ENCODE measurements at places on chromosomes 5 and 9.

GRCh38 chr5:15510092-15510491, 10.1 kb downstream of the FBXL7 start:
- no peak for DNase-seq

- no peak for DNase-seq
Measured at GRCh38 chr9:112158656-112159367, 16.3 kb downstream of the SUSD1 start.

GRCh38 chr9:118271331-118271730, 567.1 kb downstream of the TLR4 start:
- DNase-seq, result no peak

GRCh38 chr9:116791326-116791725, 104.2 kb downstream of the TRIM32 start:
- peak; percentile 81 for DNase-seq

GRCh38 chr9:114109124-114109523, 10.0 kb upstream of the KIF12 start:
- DNase-seq, result no peak

DNA sequence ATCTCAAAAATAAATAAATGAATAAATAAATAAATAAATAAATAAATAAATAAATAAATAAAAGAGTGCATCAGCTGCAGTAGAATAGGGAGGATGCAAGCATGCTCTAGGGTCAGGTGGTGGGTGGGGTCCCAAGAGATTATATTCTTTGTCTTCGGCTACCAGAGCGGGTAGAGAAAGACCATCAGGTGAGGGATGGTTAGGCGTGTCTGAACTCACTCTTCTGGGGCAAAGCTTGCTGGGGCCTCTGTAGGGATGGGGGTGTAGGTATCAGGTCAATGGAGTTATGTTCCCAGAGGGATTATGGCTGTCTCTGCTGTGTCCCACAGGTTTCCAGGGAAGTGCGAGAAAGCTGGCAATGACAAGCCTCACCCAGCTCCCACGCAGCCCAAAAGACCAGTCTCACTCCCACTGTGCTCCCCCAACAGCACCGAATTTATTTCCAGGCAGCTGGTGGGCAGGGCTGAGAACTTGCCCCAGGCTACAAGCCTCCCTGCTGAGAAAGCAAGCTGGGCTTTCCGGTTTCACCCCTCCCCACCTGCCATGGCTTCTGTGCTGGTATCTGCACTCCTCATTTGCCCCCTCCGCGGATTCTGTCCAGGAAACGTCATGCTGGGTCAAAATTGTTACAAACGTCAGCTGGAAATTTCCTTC, 180.8 kb downstream of the LURAP1L start:
- no peak for DNase-seq

DNA sequence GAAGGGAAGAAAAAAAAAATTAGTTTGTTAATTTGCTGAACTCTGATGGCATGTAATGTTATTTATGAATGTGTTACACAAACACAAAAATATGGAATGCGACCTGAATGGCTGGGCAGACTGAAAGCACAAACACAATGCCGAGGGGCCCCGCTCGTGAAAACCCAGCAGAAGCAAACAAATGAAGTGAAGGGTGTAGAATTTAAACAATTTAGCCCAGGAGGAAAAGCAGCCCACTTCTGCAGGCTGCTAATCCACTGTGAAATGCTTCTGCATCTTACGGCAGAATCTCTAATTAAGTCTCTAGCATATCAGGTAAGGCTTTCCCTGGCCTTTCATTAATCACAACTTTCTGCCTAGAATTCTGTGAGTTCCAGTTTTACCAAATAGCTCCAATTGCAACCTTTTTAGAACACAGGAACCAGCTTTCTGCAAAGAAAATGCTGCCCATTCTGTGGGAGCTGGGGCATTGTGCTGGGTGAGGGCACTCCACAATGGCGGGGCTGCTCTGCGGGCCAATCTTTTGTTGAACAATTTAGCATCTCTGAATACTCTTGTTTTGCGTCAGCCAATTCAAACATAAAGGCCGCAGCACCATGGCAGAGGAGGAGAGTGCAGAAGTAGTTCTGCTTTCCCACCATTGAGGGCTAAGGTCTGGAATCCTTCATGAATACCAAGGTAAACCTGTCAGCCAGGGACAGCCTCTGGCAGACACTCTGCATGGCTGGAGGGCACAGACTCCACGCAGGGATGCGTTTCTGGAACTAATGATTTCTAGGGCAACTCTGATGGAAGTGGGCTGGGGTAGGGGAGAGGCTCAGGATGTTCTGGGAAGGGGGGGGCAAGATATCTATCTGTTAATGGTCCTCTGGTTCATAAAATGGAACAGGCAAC, 66.4 kb downstream of the PTCH1 start:
- DNase-seq, result no peak

- DNase-seq, result no peak
Measured at GRCh38 chr9:121700832-121701419, 49.5 kb downstream of the DAB2IP start.

GRCh38 chr5:163586531-163586956, 81.1 kb downstream of the MAT2B start:
- no peak for DNase-seq

GRCh38 chr5:157511651-157512644, 51.9 kb downstream of the NIPAL4 start:
- no peak for DNase-seq

- no peak for DNase-seq
Measured at GRCh38 chr5:38994324-38994927, 79.8 kb downstream of the RICTOR start.

DNA sequence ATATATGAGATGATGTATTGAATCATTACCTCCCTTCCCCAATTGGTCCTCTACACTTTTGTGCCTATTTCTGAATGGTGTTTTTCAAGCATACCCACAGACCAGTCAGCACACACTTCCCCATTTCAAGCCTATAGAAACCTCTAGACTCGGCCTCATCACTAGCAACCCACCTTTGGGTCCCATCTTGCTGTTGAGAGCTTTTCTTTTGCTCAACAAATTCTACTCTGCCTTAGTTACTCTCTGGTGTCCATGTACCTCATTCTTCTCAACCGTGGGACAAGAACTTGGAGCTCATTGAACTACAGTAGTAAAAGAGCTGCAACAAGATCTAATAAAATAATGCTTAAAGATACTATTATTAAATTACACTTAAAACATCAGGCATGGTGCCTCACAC, 49.0 kb upstream of the KDM4C start:
- no peak for DNase-seq

- DNase-seq, result no peak
Measured at GRCh38 chr9:136734837-136735496, 7.8 kb downstream of the LCN10 start.

Data from NCI-H1436 treated with DMSO at 0.1 percent for 48 hours (cell line).